ENCODE measurements at places on chromosomes 11 and 22. TPM values are rescaled to one million over a fixed set of nuclear protein-coding genes. Genes with fewer than 3 reads are reported as not detected.

DNA sequence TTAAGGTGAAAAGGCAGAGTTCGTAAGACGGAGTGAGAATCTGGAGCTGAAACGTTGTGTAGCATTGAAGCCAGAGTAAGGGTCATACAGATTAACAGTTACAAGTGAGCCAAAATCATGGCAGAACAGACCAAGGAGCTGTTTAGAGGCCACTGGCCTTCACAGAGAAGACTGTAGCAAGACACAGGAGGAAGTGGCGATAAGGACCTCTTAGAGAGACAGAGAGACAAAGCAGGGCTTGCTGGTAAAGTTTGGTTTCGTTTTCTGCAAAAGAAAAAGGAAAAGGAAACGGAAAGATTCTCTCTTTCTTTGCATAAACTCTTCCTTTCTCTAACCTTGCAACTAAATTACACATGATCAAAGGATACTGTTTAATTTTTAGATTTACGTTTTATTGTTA is 83.0 kb downstream of the AASDHPPT start:
- no peak for DNase-seq

DNA sequence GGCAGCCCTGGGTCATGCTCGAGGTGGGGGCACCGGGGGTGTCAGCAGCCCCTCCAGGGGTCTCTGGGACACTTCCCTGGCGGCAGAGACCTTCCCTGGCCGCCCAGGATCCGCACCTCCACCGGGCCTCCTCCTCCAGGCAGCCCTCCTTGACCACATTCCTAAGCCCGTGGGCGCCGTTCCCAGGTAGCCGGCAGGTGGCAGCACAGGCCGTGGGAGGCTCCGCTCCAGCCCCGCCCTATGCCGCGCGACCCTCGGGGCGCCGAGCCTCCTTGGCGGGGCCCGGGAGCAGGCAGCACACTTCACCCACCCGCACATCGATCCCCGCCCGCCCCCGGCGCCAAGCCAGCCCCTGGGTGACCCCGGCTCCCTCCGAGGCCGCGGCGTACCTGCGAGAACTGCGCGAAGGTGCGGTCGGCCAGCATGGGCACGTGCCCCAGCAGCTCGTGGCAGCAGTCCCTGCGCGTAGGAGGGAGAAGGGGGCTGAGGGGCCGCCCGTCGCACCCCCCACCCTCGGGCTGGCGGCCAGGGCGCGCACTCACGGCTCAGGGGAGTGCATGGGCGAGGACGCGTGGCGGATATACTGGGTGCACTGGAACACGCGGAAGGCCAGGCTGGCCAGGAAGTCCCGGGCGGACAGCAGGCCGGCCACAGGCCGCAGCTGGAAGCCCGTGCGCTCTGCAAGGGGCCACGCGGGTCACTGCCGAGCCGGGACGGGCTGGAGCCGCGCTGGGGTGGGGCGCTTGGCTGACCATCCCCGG is 5.3 kb upstream of the INS start:
- no peak for DNase-seq

GVQW3 gene
- 19.2 TPM for total RNA-seq

TRPC6 gene
- total RNA-seq, result 6.9 TPM

DNA sequence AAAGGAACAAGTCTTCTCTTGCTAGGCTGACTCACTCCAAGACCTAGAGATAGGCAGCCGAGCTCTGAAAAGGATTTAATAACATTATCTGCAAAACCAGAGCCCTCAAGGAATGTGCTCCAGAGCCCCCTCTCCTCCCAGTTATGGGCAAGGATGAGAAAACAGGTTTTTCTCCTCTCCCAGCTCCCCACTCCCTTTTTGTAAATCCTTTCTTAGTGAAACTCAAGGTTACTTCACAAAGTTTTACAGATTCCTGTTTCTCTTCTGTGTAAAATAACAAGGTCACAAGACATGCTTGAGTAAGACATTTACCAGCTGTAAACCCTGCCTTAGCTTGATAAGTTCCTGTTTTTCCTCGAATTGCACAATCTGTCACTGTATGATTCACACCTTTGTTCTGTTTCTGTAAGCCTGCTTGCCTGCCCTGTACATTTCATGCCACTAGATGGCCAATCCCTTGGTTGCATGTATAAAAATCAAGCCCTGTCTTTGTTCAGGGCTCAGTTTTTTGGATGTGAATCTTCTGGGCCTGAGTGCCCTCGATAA is 489.4 kb downstream of the KCNA4 start:
- no peak for DNase-seq

GRCh38 chr11:133040289-133040900 is 491.9 kb downstream of the OPCML start:
- no peak for DNase-seq

DNA sequence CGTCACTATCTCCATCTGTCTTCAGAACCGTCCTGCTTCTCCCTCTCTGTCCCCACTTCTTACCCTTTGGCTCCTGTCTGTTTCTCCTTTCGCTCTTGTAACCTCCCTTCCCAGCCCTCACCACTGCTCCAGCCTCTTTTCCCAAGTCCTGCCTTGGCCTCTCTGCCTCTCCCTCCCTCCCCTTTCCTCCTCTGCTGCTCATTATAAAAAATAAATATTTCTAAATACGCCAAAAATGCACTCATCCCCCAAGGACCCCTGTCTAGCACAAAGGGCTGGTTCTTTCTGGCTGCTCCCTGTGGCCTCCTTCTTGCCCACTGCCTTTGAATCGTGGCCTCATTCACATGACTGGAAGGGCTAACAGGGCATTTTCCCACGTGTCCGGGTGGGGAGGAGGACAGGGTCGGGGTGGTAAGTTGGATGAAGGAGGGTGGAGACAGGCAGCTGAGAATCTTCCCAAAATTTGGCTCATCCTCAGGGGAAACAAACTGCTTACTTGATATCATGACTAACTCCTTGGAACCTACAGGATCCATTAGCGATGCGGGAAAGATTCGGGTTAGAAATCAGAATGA is 26.4 kb upstream of the OAF start:
- DNase-seq, result no peak

DNA sequence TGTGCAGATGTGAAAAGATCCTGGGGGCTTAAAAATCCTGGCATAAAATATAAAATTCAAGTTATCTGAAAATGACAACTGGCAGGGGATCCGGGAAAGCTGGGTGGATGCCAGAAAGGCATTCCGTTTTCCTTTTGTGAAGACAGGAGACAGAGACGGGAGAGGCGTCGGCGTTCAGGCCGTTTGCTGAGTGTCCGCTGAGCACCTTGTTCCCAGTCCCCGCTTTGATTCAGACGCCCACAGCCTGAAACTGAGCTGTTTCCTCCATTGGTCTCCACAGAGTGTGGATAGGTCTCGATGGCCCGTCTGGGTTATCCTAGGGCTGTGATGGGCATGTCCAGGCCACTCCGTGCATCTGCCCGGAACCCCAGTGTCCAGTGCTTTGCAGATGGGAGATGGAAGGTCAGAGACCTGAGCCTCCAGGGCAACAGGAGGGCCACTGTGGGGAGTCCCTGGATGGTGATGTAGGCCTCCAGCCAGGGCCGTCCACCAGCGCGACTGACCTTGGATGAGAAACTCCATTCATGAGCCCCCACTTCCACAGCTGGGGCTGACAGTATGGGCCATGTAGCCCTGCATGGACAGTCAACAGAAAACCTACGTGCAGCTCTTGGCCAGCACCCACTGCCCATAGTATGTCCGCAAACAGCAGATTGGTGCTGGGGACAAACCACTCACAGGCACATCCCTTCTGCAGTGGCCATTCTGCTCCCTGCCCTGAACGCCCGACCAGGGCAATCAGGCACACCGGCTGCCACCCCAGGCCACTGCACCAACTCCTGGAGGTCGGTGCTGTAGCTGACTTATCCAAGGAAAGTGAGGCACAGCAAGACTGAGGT is 11.6 kb downstream of the MRGPRF start:
- DNase-seq, result no peak

GRCh38 chr22:46076651-46077339 is 73.5 kb upstream of the PPARA start:
- no peak for DNase-seq

FREY1 gene
- 1.4 TPM for total RNA-seq

GRCh38 chr11:64790205-64791095 is 12.1 kb upstream of the SF1 start:
- DNase-seq, result no peak

DNA sequence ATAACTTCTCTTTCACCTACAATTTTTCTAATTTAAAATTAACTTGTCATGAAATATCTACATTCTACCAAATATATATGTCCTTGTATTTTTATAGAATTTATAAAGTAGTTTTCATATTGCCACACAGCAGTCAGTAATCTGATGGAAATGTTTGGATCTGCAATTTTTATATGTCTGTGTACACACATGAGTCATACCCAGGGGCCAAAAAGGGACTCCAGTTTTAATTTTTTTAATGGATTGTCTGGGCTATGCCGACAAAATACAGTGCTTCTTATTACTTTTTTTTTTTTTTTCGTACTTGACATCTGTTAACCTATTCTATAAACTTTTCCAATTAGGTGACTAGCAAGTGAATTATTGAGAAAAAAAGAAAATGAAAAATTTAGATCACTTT is 6.3 kb downstream of the GUCY1A2 start:
- DNase-seq, result no peak

DNA sequence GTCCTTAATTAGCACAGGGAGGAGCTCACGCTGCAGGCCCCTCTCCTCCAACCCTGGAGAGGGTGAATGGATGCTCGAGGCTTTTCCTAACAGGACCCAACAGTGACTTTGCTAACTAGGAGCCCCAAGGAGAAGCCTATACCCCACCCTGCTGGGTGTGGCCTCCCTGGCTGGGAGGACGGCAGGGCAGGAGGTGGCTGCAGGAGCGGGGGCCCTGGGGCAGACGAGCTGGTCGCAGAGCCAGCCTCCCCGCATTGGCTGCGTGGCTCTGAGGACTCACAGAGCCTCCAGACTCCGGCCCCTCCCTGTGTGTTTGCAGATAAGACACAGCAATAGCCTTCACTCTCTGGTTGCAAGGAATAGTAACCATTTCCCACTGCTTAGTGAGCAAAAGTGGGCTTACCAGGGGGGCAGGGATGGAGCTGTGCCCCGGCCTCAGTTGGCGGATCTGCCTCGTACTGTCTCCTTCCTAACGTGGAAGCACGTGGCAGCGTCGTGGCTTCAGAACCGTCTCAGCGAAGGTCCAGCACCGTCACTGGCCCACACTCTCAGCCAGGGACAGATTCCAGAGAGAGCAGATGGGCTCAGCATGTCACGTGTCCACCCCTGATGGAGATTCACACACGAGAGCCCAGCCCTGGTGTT is 1087.5 kb downstream of the BRD1 start:
- no peak for DNase-seq

DNA sequence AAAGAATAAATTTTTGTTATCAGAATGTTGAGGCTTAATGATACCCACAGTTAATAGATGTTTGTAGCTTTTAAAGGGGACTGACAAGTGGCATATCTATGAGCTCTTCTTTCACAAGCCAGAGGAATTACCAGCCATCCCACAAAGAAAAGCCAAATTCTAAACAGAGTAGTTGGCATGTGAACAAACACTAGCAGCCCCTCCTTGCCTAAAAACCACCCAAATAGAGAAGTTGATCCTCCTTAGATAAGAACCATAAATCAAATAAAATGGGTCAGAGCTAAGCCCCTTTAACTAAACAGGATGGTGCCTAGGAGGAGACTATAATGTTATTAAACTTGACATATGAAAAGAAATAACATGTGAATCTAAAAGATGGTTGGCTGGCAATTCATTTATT is 11.4 kb downstream of the LPXN start:
- DNase-seq, result no peak

SPON1 gene
- total RNA-seq, result 31.5 TPM

PANX3 gene
- total RNA-seq, result not detected

- no peak for DNase-seq
Measured at GRCh38 chr22:31728857-31729256, 21.1 kb downstream of the PRR14L start.

APOBEC3C gene
- total RNA-seq, result 0.31 TPM

GRCh38 chr11:25890626-25891260 is 441.2 kb upstream of the ANO3 start:
- no peak for DNase-seq

PATE2 gene
- 1.6 TPM for total RNA-seq

DNA sequence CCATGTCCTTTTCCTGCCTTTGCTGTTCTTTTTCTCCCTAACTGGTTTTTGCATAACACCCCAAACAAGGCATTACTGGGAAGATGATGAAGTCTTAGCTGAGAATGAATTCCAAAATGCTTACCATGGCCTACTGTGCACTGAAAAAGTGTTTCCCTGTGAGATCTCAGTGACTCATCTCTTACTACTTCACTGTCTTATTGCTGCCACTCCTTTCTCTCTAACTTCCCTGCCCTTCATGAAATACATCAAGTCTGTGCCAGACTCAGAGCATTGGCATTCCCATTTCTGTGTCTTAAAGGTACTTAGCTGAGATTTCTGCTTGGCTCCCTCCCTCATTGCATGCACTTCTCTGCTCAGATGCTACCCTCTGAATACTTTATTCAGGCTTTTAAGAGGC is 49.1 kb upstream of the MUC15 start:
- no peak for DNase-seq

DNA sequence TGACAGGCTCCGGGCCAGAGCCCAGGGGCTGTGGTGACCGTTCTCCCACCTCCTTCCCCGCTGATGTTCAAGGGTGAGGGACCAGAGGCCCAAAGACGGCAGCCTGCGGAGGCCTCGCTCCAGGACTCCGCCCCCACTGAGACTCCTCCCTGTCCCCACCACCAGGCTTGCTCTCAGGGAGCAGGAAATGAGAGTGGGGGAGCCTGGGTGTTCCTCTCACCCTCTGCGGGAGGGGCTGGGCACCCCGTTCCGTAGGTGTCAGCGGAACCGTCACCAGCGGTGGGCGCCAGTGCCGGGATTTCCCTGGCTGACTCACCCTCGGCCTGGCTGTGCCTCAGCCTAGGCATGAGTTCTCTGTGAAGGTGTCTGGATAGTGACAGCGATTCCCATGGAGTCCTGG is 15.7 kb downstream of the DAGLA start:
- peak; percentile 72 for DNase-seq

DNA sequence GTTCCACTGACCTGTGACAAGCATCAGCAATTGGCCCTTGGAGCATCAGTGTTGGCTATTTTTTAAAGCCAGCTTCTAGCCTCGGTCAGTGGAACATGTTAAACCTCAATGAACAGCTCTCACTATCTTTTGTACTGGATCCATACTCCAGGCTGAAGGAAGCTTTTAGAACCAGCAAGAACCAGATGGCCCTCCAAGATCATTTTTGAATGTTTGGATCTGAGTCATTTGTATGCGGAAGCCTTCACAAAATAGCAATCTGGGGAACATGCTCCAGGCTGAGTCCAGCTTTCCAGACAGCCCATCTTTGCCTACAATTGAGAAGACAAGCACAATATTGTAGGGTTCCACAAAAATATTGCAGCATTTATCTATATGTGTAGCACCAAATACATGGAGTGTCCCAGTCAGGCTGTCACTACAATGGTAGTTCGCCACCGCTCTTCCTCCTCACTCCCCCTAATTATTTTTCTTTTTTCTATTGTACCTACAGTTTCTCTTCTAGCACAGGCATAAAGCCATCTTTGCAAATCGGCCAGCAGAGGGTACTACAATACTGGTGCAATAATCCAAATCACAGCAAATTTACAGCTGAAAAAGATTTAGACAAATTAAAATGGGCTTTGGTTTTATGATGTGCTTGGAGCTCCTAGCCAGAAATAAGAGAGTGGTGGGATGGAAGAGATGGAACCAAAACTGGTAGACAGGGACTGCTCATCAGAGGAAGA is 177.4 kb upstream of the BLID start:
- DNase-seq, result no peak

SERPING1 gene
- 9.0 TPM for total RNA-seq
